GM23248 (cell line): ENCODE measurements at places on chromosomes 12 and 14. TPM values are rescaled to one million over a fixed set of nuclear protein-coding genes. Genes with fewer than 3 reads are reported as not detected.

GPX2 gene
- not detected in 2 replicates for polyA plus RNA-seq

GTF2A1 gene
- 3.8 and 3.9 TPM in 2 replicates for polyA plus RNA-seq

CCDC88C gene
- polyA plus RNA-seq, result 0.06 TPM in 1 of 2 replicates, not detected in the other

CLEC12A gene
- polyA plus RNA-seq, result not detected in 2 replicates

AQP6 gene
- not detected in 2 replicates for polyA plus RNA-seq

TAS2R19 gene
- polyA plus RNA-seq, result not detected in 2 replicates

WNT5B gene
- polyA plus RNA-seq, result 49.7 and 50.1 TPM in 2 replicates

LMNTD1 gene
- 0.39 and 0.58 TPM in 2 replicates for polyA plus RNA-seq

- no peak for DNase-seq
- H3K4me1 ChIP-seq, result no peaks in the 10 kb centered on the region
- H3K27me3 ChIP-seq, result peaks cover 21% of the 10 kb centered on the region
- no peaks in the 10 kb centered on the region for H3K36me3 ChIP-seq
- no peak overlapping the region for H3K4me3 ChIP-seq
Measured at GRCh38 chr12:3458041-3458440, 33.0 kb upstream of the PRMT8 start.

GRCh38 chr12:24408305-24408704 is 458.8 kb upstream of the SOX5 start:
- DNase-seq, result no peak
- no peak overlapping the region for H3K27ac ChIP-seq
- H3K4me3 ChIP-seq, result no peak overlapping the region
- H3K4me1 ChIP-seq, result no peaks in the 10 kb centered on the region
- no peaks in the 10 kb centered on the region for H3K36me3 ChIP-seq

- H3K4me3 ChIP-seq, result peak overlapping the region; percentile 83
- peaks cover 18% of the 10 kb centered on the region for H3K4me1 ChIP-seq
- no peak for DNase-seq
- H3K36me3 ChIP-seq, result no peaks in the 10 kb centered on the region
- H3K27me3 ChIP-seq, result no peaks in the 10 kb centered on the region
Measured at GRCh38 chr14:77097006-77097699, 905 bp upstream of the CIPC start.

DNA sequence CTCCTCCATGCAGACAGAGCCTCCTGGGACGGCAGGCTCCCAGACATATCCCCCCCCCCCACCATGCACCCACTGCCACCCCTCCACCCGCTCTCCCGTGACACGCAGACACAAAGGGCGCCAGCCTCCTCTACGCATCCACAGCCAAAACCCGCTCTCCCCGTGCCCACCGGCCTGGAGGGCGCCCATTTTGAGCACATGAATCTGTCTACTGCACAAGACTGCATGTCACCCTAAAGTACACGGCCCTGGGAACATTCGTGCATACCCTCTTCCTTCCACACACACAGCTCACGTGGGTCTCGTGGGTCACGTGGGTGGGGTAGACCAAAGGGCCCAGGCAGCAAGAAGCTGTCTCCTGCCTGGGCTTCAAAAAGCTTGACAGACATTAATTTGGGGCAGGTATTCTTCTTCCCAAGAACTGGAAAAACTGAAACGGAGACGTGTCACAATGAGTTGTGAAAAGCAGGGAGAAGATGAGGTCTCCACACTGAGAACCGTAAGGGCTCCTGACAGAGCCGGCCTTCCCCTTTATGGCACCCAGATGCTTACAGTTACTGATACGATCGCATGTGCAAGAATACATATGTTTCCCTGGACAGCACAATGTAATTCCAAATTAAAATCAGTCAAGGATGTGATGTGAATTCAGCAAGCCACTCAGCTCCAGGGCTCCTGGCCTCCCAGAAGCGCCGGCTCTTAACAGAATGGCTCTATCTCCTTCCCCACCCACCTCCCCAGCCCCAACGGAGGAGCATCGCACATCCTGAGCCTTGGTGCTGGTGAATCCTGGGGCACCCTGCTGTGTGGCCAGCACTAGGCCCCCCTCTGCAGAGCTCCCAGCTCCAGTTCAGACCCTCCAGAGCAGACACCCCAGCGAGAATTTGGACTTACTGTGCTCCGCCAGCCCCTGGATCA is 1.9 kb downstream of the TGFB3 start:
- DNase-seq, result peak; percentile 37
- H3K27ac ChIP-seq, result no peak overlapping the region
- peaks cover 36% of the 10 kb centered on the region for H3K4me1 ChIP-seq
- no peaks in the 10 kb centered on the region for H3K36me3 ChIP-seq
- no peaks in the 10 kb centered on the region for H3K27me3 ChIP-seq
- H3K4me3 ChIP-seq, result peak overlapping the region; percentile 94

DNA sequence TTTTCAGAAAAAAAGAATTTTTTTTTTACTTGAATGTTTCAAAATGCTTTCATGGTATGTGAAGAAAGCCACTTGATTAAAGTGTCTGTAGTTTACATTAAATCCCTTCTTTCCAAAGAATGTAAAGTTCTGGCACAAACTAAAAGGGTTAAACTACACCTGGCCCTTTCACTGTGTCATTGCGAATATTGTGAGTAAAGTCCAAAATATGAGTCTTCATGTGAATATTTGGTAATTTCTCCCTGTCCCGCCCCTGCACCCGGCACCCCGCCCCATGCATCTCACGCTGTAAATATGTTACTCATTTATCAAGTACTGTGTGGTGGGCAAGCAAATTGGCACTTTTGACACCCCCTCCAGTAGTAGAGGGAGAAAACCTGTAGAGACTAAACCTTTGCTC is 274.7 kb downstream of the TTC6 start:
- no peaks in the 10 kb centered on the region for H3K36me3 ChIP-seq
- H3K4me3 ChIP-seq, result no peak overlapping the region

DNA sequence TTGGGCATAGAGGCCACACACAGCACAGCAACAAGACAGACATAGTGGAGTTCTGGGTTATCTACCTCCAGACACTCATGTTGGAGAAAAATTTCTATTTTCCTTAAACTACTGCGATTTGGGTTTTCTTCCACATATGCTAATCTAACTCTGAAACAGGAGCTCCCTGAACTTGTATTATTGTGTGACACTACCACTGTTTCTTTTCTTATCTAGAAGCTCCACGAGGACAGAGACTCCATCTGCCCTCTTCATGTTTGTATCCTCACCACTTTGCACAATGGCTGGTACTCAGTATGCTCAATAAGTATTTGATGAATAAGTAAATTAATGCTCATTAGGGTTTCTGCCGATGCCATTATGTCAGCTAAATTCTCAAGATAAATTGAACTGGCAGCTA is 218.6 kb downstream of the PAX9 start:
- H3K27me3 ChIP-seq, result no peaks in the 10 kb centered on the region
- no peaks in the 10 kb centered on the region for H3K36me3 ChIP-seq
- H3K4me3 ChIP-seq, result no peak overlapping the region
- no peak overlapping the region for H3K27ac ChIP-seq
- DNase-seq, result no peak

GRCh38 chr14:65001723-65002122 is 15.0 kb downstream of the FNTB start:
- H3K4me1 ChIP-seq, result peaks cover 65% of the 10 kb centered on the region
- H3K36me3 ChIP-seq, result no peaks in the 10 kb centered on the region; the same call in 1 of the 2 replicates
- H3K27ac ChIP-seq, result no peak overlapping the region; the same call in 1 of the 2 replicates
- H3K4me3 ChIP-seq, result no peak overlapping the region
- H3K27me3 ChIP-seq, result no peaks in the 10 kb centered on the region

- H3K4me3 ChIP-seq, result no peak overlapping the region
- no peak overlapping the region for H3K27ac ChIP-seq
- DNase-seq, result no peak
- no peaks in the 10 kb centered on the region for H3K36me3 ChIP-seq
- H3K4me1 ChIP-seq, result no peaks in the 10 kb centered on the region
- H3K27me3 ChIP-seq, result no peaks in the 10 kb centered on the region
Measured at GRCh38 chr12:30614031-30614430, 81.6 kb downstream of the IPO8 start.

DNA sequence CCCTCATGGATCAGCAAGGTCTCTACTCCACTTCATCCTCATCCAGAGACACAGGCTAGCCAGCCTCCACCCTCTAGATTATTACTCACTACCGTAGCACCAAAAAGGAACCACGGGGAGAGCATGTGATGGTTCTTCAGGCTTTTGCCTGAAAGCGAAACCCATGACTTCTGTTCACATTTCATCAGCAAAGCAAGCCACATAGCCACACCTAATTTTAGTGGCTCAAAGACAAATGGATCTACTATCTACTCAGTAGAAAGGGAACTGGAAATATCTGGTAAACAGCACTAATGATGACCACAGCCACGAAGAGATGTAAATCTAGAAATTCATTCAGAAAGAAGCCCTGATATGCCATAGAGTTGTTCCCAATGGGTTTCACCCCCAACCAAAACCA is 51.4 kb downstream of the VCPKMT start:
- no peaks in the 10 kb centered on the region for H3K36me3 ChIP-seq
- no peaks in the 10 kb centered on the region for H3K27me3 ChIP-seq
- H3K4me1 ChIP-seq, result peaks cover 40% of the 10 kb centered on the region
- H3K27ac ChIP-seq, result peak overlapping the region; percentile 14; the same call in 1 of the 2 replicates
- no peak overlapping the region for H3K4me3 ChIP-seq

- H3K4me3 ChIP-seq, result no peak overlapping the region
- no peak for DNase-seq
- H3K27me3 ChIP-seq, result no peaks in the 10 kb centered on the region
- no peaks in the 10 kb centered on the region for H3K4me1 ChIP-seq
- no peaks in the 10 kb centered on the region for H3K36me3 ChIP-seq
- no peak overlapping the region for H3K27ac ChIP-seq
Measured at GRCh38 chr14:95398630-95399547, 79.2 kb upstream of the CLMN start.

DNA sequence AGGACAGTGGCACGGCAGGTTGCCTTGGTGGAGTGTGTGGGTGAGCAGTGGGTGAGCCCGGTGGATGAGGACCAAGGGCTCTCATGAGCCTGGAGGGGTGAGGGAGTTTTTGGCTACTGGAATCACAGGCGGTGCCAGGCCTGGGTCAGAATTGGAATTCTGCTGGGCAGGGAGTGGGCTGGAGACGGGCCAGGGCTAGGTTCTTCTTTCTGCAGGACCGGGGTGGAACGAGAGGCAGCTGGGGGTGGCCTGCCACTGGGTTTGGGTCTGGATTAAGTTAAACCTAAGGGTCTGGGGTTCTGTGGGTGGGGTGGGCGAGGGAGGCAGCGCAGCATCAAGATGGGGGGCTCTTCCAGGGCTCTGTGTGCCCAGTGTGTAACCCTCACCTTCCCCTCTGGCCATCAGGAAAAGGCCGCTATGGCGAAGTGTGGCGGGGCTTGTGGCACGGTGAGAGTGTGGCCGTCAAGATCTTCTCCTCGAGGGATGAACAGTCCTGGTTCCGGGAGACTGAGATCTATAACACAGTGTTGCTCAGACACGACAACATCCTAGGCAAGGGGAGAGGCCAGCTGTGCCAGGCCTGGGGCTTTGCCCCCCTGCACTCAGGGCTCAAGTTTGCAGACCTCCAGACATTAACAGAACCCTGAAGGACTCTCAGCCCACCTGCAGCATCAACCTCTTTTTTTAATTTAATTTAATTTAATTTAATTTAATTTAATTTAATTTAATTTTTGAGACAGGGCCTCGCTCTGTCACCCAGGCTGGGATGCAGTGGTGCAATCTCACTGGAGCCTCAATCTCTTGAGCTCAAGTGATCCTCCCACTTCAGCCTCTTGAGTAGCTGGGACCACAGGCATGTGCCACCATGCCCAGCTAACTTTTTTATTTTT is 7.0 kb downstream of the ACVRL1 start:
- no peaks in the 10 kb centered on the region for H3K27me3 ChIP-seq
- H3K4me3 ChIP-seq, result no peak overlapping the region
- no peak overlapping the region for H3K27ac ChIP-seq
- H3K36me3 ChIP-seq, result no peaks in the 10 kb centered on the region; the same call in 1 of the 2 replicates
- peaks cover 27% of the 10 kb centered on the region for H3K4me1 ChIP-seq
- DNase-seq, result no peak
